ENCODE measurements at places on chromosomes 13 and 19. TPM values are rescaled to one million over a fixed set of nuclear protein-coding genes. Genes with fewer than 3 reads are reported as not detected.
A peak's percentile ranks its signal among the peaks of the same experiment; 100 is the strongest.

APOC1 gene
- total RNA-seq, result 4.6 TPM

POSTN gene
- total RNA-seq, result 18.0 TPM

ADPRHL1 gene
- total RNA-seq, result 241 TPM

TUBA3C gene
- not detected for total RNA-seq

TPT1 gene
- total RNA-seq, result 3,599 TPM

CNN2 gene
- 74.4 TPM for total RNA-seq

S1PR4 gene
- total RNA-seq, result 1.5 TPM

ELSPBP1 gene
- total RNA-seq, result not detected

GRCh38 chr13:28753208-28753892 is 34.6 kb upstream of the SLC46A3 start:
- DNase-seq, result peak; percentile 59

GRCh38 chr13:108656742-108657141 is 27.3 kb downstream of the MYO16 start:
- DNase-seq, result no peak

GRCh38 chr13:31476266-31476665 is 263.1 kb upstream of the RXFP2 start:
- peak; percentile 46 for DNase-seq

DNA sequence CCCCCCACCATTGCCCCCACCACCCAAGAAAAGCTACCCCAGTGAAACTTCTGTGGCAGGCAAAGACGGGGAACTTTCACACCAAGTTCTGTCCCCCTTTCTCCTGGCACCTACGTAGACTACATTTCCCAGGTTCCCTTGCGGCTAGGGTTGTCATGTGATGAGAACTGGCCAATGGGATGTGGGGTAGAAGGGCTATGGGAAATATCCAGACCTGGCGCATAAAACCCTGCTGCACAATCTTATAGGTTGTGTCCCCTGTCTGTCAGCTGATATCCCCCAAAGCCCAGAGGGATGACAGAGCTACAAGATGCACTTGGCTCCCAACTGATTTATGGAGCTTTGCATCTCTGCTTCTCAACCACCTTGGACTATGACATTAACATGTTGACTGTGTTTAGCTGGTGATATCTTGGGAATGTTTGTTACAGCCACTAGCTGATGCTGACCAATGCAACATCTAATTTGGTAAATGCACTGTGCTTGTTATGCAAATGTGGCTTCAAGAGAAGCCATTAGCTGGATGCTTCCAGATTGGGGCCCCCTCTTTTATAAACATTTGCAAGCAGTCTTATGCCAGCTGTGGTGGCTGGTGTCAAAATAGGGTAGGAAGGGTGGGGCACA is 6.1 kb downstream of the SH2D3A start:
- DNase-seq, result no peak

- no peak for DNase-seq
Measured at GRCh38 chr13:33453936-33454335, 168.4 kb upstream of the STARD13 start.

- DNase-seq, result no peak
Measured at GRCh38 chr19:12687496-12688196, at the start of gene GNG14. GNG14 (plus strand) TSS chr19:12687998; CDS start chr19:12688049, 51 bp downstream.

DNA sequence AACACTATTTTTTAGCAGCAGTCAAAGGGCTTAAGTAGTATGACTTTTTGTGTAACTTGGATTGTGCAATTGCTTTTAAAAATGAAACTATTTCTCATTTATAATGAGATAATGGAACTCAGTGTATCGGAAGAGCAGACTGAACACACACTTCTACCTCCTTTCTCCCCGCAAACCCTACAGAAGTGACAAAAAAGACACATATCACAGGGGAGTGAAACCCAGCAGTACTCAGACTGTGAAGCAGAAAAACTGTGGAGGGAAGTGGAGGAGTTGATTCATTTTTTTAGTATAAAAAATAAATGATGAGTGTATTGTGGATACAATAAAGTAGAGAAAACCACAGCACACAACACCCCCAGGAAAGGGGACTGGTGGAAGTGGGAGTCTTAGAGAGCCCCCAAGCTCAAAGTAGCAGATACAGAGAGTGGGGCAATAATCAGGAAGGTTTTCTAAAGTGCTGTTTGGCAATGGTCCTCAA is 9.7 kb downstream of the LPAR6 start:
- no peak for DNase-seq

GRCh38 chr19:46661735-46662592 is 982 bp upstream of the DACT3 start:
- DNase-seq, result peak; percentile 83

- no peak for DNase-seq
Measured at GRCh38 chr13:103731959-103732358, 665.7 kb upstream of the SLC10A2 start.

DNA sequence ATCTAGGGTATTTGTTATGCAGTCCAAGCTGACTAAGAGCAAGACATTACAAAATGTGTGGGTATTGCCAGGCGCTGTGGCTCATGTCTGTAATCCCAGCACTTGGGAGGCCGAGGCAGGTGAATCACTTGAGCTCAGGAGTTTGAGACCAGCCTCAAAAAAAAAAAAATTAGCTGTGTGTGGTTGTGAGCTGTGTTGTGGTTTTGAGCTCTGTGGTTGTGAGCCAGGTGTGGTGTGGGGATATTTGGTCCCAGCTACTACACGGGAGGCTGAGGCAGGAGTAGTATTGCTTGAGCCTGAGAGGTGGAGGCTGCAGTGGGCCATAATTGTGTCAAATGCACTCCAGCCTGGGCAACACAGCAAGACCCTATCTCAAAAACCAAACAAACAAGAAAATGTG is 5.6 kb upstream of the KEAP1 start:
- DNase-seq, result no peak

DNA sequence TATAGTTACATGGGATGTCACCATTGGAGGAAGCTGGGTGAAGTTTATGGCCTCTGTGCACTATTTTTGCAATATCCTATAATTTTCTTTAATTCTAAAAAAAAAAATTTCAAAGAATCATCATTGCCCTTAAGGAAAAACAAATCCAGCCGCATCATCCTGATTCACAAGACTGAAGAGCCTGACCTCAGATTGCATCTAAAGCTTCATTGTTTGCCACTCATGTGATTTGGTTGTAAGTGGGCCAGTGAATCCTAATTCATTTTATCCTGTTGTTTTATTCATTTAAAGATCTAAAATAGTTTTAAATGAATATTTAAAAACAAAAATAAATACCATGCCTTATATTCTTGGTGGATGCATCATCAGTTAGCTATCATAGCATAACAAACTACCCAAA is 504.5 kb downstream of the TBC1D4 start:
- no peak for DNase-seq

DNA sequence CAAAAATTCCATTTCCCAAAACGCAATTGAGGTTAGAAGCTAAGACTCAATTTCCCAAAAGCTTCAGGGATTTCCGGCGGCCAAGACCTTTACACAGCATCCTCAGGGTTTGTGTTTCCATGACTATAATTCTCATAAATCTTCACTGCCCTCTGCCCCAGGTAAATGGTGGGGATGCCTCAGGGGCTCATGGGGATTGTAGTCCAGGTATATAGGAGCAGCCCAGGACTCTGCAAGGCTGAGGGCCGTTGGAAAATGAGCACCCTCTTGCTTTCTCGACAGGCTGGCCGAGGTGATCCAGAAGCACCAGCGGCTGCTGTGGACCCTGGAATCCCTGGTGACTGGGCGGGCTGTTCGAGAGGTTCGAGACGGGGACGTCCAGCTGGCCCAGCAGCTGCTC is 6.4 kb downstream of the ALDH16A1 start:
- DNase-seq, result no peak

DNA sequence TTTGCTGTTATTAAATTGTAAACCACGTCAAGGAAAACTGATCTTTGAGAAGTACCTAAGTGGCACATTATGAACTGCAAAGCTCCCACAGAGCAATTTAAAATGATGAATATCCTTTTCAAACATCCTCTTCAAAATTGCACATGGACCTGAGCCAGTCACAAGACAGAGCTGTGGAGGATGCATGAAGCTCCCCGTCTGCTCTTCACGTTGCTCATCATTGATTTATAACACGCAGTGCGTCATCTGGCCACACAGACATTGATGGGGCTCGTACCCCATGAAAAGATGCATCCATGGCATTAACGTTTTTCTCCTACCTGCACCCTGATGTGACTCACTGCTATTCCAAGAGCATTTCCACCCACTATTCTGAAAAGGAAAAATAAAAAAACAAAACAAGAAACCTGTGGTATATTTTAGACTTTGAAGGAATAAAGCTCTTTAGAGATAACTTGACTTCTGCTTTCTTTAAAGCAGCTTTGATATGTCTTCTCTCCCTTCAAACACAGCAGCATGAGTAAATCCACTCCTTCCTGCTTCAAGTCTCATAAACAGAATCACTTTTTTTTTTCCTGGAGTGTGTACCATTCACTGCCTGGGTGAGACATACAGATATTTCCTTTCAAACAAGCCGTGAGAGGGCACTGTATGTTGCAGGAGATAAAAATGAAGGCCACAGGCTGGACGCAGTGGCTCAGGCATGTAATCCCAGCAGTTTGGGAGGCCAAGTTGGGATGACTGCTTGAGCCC is 7.2 kb upstream of the SERTM1 start:
- no peak for DNase-seq

- DNase-seq, result no peak
Measured at GRCh38 chr19:17739121-17739875, 12.0 kb upstream of the FCHO1 start.

DNA sequence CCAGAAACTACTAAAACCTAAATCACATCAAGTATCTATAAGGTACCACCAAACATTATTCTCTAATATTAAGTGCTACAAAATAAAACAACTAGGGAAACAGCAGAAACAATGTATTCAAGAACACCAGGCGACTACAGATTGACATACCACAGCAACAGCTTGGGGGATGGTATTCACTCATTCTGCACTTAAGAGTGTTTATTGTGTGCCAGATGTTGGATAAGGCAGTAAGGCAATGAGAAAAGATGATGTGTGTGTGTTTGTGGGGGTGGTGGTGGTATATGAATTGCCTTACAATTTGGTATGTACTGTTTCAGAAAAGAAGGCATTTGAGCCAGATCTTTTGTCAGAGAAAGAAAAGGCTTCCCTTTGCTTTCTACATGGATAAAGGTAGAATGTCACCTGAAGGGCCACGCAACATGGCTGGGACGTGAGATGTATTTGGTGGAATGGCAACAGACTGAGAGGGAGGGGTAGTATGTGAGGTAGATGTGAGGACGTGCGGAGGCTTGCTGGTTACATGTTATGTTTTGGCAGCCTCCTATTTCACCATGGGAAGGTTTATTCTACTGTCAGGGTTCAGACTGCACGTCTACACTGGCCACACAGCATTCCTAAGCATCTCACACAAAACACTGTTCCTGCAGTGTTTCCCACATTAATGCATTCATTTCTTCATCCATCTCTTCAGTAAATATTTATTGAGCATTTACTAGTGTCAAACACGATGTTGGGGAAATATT is 300.7 kb downstream of the KLF12 start:
- no peak for DNase-seq

DNA sequence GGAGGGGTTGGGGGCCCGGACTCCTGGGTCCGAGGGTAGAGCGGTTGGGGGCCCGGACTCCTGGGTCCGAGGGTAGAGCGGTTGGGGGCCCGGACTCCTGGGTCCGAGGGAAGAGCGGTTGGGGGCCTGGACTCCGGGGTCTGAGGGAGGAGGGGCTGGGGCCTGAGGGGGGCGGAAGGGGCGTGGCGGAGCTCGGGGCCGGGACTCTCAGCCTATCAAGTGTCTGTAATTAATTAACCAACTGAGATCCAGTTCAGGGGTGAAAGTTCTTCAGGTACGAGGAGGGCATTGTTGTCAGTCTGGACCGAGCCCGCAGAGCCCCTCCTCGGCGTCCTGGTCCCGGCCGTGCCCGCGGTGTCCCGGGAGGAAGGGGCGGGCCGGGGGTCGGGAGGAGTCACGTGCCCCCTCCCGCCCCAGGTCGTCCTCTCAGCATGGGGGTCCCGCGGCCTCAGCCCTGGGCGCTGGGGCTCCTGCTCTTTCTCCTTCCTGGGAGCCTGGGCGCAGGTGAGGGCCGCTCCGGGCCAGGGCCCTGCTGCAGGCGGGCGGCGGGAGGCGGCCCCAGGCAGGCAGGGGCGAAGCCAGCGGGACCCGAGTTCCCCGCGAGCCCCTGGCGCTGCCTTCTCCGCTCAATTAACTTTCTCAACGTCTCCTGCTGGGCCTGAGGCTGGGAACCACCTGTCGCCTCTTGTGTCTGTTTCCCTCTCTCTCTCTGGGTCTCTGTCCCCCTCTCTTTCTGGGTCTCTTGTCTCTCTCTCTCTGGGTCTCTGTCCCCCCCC is 697 bp downstream of the FCGRT start:
- peak; percentile 70 for DNase-seq

DNA sequence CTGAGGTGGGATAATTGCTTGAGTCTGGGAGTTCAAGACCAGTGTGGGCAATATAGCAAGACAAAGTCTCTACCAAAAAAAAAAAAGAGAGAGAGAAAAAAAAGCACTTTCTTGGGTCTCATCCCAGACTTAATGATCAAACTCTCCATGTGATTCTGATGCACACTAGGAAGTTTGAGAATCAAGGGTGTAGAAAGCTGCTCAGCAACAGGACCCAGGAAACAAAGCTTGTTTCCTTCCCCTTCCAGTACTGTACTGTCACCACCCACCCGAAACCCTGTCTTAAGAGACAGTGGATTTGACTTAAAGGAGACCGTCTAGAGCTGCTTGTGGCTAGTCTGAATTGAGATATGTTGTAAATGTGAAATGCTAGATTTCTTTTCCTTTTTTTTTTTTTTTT is 5.8 kb downstream of the MISP3 start:
- no peak for DNase-seq

- peak; percentile 91 for DNase-seq
Measured at GRCh38 chr19:4057931-4058692, 8.6 kb downstream of the ZBTB7A start.

DNA sequence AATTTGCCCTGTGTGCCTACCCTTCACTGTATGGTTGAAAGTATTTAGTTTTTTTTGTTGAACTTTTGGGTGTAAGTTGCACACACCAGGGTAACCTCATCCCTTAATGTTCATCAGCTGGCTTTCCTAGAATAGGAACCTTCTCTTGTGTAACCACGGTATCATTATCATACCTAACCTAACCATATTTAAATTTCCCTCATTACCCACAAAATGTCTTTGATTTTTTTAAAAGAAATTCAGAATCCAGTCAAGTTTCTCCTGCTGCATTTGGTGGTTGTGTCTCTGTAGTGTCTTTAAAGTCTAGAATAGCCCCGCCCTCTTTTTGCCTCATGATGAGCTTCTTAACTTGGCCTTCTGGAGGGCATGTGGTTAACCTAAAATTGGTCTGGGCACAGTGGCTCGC is 80.3 kb downstream of the RYR1 start:
- no peak for DNase-seq

DNA sequence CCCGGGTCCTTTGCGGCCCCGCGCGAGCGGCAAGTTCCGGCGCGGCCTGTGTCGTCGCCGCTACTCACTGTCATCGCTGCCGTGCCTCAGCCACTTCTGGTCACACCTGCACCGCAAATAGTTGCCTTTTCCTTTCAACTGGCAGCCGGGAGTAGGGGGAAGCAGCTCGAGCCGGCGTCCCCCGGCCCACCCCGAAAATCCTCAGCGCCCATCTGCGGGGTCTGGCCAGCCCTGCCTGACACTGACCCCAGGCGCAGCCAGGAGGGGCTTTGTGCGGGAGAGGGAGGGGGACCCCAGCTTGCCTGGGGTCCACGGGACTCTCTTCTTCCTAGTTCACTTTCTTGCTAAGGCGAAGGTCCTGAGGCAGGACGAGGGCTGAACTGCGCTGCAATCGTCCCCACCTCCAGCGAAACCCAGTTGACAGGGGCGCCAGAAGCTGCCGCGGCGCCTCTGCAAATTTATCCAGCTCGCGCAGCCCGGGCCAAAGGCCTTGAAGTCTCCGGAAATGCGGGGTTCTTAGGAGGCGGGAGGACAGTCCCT is 1.7 kb downstream of the PDX1 start:
- DNase-seq, result no peak

- DNase-seq, result peak; percentile 94
Measured at GRCh38 chr19:18020212-18021085, 12.5 kb downstream of the ARRDC2 start.

Measured in left cardiac atrium (tissue), 4 donors.